MM.1S (cell line): ENCODE measurements at places on chromosomes 3 and 15.

GRCh38 chr3:117441851-117442250 lies 732.3 kb downstream of the TUSC7 start:
- DNase-seq = no peak

GRCh38 chr3:56825567-56826438 lies 24.1 kb upstream of the ARHGEF3 start:
- DNase-seq = no peak

- peak; percentile 70 for DNase-seq
Measured at GRCh38 chr3:143875546-143875945, 27.3 kb upstream of the SLC9A9 start.

- no peak for DNase-seq
Measured at GRCh38 chr3:184593220-184593927, 31.8 kb downstream of the EPHB3 start.

- no peak for DNase-seq
Measured at GRCh38 chr3:66338927-66339326, 118.1 kb downstream of the SLC25A26 start.

DNA sequence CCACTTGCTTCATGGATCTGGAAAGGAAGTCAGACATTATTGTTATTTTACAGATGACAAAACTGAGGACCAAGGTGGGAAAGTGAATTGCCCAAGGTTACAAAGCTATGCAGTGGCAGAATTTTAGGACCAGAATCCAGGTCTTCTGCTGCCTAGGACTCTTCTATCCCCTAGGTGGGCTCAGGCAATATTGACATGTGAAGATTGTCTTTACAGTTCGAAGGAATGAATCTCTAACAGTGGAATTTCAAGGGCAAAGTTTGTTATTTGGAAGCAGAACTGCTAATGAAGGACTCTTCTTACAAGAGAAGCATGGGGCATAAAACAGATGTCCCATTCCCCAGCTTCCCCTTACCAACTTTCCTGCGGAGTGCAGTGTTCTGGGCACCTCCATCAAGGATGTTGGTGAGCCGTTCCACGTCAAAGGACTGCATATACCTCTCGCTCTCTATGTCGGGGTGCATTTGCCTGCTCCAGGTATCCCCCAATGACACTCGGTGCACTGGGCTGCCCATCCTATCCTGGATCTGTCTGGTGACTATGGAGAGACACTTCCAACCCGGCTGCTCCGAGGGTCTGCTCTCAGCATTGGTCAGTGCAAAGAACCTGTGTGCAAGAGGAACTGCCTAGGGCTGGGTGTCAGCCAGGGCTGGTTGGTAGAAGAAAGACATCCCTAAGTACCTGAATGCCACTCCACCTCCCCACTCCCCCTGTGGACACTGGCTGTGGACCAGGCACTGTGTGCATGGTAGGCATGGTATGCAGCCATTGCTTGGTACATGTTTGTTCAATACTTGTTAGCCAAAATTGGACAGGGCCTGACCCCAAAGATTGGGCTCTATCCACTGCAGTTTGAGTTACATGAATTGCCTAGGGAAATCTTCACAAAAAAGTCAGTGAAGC lies 2.1 kb downstream of the ACOX2 start:
- no peak for DNase-seq

DNA sequence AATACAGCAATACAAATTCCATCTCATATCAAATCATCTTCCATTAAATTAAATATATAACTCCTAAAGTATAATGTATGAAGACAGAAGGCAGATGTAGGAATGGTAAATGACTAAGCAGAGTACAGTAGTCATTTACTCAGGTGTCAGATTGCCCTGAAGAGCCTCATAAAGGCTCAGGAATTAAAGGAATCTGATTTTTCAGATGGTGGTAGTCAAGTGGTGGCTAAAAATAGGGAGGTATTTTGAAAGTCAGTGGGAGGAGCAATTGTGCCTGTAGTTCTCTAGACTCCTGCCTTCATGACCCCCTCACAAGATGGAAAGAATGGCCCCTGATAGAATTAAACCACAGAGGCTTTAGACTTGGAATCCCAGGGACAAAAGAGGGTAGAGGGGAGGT lies 142.7 kb upstream of the SYNPR start:
- DNase-seq = no peak

DNA sequence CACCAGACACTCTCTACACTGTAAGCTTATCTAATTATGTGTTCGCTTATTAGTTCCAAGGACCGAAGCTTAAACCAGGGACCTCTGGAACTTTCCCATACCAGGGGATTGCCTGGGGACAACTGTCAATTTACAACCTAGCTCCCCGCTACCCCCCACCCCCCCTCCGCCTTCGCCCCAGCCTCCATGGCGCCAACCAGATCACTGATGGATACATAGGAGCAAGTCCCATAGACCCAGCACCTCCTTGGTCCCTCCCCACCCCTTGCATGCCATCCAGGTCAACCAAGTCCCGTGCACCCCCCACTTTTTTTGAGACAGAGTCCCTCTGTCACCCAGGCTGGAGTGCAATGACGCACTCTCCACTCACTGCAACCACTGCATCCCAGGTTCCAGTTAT lies 930 bp upstream of the PDCD7 start:
- DNase-seq = no peak

- no peak for DNase-seq
Measured at GRCh38 chr3:197149-197827, 725 bp downstream of the CHL1 start.

DNA sequence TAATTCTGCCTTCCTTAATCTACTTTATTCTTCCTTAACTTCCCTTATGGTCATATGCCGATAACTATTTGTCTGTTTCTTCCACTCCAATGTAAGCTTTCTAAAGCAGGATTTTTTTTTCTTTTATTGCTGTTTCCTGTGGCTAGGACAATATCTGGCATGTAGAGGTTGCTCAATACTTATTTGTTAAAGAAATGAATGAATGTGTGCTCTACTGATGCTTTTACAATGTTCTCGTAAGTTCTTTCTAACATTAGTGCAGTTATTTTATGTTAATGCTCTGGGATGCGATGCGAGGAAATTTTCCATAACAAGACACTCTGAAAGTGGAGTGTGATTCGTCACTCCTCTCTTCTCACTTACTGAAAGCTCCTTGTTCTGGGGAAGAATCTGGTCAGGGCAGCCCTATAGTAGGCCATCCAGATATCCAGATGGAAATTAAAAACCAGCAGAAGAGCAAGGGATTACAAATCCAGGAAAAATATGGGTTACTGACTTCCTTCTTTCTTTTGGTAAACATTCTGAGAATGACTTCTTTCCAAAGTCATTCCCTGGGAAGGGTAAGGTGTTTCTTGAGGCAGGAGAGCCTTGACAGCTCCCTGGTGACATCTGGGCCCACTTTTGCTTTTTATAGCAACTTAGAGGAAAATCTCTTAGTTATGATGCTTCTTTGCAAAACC lies 420.4 kb downstream of the PDCD6IP start:
- no peak for DNase-seq

GRCh38 chr3:189999718-190000117 lies 121.0 kb downstream of the P3H2 start:
- DNase-seq = no peak

DNA sequence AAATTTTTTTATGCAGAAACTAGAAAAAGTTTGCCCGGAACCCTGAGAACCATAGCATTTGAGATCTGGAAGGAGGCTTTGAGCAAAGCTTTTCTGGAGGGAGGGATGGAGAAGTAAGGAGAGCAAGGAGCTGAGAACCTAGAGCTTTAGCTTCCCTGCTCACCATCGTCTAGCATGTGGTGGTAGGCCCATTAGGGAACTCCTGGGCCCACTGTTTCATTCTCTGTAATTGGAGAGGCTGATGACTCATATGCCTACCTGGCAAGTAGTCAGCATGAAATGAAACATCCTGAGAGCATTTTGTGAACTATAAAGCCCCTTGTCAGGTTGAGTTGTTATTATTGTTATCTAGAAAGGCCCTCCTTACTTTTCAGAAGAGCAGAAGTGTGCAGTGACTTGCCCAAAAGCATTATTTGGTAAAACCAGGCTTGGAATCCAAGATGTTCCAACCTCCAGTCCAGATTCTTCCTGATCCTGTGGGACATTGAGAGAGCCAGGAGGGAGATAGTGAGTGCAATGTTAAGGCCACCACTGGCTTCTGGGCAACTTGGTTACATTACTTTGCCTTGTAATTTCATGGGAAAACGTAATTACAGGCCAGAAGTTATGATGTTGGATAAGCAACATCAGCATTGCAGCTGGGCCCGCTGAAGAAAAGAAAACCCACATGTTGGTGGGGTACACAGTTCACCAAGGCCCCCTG lies 104.5 kb upstream of the BFSP2 start:
- DNase-seq = no peak
